Motor neuron (in vitro differentiated cells): ENCODE measurements at places on chromosomes 6 and 20.

DNA sequence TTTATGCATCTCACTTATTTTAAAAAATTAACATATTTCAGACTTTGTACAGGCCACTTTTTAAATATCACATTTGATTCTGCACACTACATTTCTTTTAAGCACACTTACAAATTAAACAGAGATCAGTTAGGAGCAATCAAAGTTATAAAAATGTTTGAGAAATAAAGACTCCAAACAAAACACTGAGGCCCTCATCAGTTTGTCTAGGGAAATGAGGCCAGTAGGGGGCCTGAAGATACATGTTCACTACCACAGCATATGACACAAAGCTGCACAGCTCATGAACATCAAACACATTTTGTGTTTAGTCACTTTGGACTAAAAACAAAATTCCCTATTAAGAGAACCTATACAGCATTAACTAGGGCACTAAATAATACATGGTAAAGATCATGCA, 180.5 kb downstream of the PDE7B start:
- ATAC-seq, result peak; percentile 70

- peak; percentile 34 for ATAC-seq
Measured at GRCh38 chr6:108616973-108617372, 56.3 kb downstream of the FOXO3 start.

DNA sequence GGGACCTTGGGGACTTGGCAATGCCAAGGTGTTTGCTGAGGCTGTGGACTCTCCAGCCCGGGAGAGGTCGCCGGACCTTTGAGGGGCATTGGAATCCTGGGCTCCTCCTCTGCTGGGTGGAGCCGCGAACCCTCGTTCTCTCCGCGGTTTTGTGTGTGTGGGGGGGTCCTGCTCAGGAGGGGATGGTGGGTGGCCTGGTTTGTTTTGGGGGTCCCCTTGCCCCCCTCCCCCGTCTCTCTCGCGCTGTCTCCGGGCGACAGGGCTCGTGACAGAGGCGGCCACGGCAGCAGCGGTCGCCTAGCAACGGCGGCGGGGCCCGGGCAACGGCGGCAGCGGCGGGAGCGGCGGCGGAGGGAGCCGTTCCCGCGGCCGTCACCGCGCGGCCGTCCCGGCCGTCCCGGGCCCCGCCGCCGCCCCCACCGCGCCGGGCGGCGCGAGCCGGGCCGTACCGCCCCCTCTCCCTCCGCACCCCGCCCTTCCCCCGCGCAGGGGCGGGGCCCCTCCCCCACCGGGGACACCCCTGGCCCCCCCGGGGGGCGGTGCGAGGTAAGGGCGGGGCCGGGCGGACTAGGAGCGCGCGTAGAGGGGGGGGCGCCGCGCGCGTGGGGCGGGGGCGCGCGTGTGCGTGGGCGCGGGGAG, 7.8 kb downstream of the SYNGAP1 start:
- ATAC-seq, result peak; percentile 15

DNA sequence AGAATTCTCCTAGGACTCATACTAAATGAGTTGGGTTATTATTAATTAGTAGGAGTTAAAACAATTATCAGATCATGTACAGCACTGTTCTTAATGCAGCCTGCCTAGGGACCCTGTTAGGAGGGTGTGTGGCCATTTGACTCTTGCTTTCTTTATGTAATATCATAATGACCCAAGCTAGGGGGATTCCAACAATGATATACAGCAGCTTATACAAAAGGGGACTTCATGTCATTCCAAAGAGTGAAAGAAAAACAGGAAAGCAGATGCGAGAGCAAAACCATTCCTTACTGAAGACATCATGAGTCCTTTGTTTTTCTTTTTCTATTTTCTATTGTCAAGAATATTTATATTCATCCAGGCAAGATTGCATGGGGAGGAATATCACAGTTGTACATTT, 455.2 kb downstream of the PLCB1 start:
- no peak for ATAC-seq

- ATAC-seq, result no peak
Measured at GRCh38 chr6:92623431-92623830, 795.9 kb downstream of the EPHA7 start.

DNA sequence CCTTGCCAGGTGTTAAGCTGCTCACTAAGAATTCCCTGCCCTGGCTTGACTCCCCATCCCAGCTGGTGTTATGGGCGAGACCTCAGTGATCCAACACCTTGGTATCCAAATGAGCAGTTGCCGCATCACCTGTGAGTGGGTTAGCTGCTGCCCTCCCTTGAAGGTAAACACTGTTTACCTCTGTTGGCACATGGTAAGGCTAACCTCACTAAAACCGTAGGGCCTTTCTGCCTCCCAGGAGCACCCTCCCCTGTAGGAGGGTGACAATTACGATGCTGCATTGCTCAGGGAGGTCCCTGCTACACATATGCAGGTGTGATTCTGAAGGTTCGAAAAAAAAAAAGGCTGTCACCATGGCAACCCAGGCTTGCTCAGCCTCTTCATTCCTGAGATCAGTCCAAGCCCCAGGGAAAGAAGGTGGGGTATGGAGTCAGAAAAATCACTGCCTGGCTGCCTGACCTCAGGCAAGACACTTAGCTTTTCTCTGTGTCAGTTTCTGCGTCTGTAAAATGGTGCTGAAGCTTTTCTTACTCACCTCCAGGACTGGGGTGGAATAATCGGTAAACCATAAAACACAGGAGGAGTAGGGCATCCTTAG, 19.5 kb downstream of the PNPLA1 start:
- ATAC-seq, result no peak

DNA sequence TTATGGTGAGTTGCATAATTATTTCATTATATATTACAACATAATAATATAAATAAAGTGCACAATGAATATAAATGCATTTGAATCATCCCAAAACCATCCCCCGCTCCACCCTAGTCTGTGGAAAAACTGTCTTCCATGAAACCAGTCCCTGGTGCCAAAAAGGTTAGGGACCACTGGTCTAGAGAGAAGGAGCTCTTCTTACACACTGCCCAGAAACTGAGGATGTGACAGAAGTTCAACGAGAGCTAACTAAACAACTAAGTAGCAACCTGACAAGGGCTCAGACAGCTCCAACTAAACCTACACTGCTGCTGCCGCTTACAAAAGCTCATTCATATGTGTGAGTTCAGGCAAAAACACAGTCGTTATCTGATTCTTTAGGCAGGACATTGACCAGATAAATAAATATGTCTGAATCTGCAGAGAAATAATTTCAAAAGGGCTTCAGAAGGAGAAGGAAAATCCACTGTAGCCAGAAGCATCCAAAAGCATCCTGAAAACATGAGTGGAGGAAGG, 125.9 kb downstream of the ATXN1 start:
- no peak for ATAC-seq

GRCh38 chr6:62465206-62465605, 179.2 kb upstream of the KHDRBS2 start:
- no peak for ATAC-seq

GRCh38 chr6:108589244-108589791, 28.6 kb downstream of the FOXO3 start:
- ATAC-seq, result peak; percentile 87

- ATAC-seq, result no peak
Measured at GRCh38 chr6:148523551-148523950, 180.9 kb downstream of the SASH1 start.

- no peak for ATAC-seq
Measured at GRCh38 chr6:1423578-1423977, 34.2 kb downstream of the FOXF2 start.

- ATAC-seq, result no peak
Measured at GRCh38 chr6:4435981-4436445, 300.6 kb upstream of the ECI2 start.

GRCh38 chr6:110541701-110542309, 65.4 kb upstream of the SLC22A16 start:
- ATAC-seq, result no peak

- ATAC-seq, result no peak
Measured at GRCh38 chr6:46220352-46221221, 49.8 kb upstream of the ENPP5 start.

DNA sequence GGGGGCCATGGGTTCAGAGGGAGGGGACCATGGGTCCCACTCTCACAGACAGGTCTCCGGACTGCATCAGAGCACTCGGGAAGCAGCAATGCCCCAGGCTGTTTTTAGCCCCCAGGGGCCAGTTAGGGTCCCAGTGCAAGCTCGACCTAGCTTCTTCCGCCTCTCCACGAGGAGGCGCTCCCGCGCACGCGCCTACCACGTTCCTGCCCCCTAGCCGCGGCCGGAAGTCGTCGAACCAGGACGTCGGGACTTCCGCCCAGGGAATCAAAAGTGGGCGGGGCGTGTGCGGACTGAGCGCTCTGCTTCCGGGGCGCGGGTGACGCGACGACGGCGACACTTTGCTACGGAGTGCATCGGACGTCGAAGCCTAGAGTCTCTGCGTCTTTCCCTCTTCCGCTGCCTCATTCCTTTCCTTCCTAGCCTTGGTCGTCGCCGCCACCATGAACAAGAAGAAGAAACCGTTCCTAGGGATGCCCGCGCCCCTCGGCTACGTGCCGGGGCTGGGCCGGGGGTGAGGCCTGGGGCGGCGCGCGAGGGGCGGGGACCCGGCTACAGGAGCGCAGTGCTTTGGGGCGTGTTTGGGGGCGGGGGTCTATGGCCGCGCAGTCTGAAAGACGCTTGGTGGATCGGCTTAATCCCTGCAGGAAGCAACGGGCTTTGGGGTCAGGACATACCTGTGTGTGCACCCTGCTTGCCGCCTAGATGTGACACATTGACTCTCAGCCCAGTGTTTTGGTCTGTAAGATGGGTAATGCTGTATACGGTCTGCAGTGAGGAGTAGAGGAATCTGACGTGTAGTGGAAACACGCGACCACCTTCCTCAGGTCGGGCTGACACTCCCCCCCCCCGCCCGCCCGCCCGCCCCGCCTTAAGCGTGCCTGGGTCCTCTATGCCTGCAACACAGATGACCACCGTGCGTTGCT, at the start of gene PRPF6:
Gene PRPF6, plus strand, starts transcription at position 327 of the 923 bp plus-strand sequence. Its CDS starts 114 bp downstream, at position 441.
- ATAC-seq, result peak; percentile 93

- peak; percentile 78 for ATAC-seq
Measured at GRCh38 chr6:141463237-141463977, 669.3 kb upstream of the GJE1 start.

DNA sequence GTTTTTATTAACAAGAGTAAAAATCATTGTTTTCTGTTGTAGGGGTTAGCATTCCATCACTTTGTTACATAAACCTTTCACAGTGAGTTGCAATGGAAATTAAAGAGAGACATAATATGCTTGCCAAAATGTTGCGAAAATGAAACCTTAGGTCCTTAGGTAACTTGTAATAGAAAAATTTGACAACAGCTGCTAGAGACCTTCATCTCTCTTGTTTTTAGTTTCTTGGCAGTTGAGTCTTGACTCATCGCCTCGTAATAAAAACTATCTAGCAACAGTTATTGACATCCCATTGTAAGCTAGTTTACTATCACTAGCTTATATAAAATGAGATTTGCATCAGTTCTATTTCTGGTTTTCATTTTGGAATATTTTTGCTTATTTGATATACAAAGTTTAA, 179.0 kb upstream of the MMS22L start:
- no peak for ATAC-seq

DNA sequence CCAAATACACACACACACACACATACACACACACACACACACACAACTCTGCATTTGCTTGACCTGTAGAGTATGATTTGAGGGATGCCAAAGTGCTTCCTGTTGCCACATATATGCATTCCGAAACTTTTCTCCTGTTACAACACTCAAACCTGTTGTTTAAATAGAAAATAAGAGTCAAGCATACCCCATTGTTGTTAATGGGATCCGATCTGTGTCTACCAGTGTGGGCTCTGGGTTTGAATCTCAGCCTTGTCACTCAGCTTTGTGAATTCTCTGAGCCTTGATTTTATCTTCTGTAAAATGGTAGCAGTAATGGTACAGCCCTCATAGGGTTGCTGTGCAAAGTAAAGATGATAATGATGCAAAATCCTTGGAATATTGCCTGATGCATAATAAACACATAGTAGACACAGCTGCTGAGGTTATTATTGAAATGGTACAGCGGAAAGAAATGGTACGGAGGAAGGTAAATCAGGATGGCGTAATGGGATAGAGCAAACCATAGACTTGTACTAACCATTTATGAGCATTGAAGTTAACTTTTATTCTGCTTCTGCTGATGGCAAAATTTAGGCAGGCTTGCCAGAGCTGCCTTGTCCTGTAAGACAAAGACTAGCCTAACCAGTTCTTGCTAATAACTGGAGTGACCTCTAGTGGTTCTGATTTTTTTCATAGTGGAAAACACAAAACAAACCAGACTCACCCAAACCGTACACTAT, 113.5 kb upstream of the PHACTR1 start:
- ATAC-seq, result peak; percentile 70

DNA sequence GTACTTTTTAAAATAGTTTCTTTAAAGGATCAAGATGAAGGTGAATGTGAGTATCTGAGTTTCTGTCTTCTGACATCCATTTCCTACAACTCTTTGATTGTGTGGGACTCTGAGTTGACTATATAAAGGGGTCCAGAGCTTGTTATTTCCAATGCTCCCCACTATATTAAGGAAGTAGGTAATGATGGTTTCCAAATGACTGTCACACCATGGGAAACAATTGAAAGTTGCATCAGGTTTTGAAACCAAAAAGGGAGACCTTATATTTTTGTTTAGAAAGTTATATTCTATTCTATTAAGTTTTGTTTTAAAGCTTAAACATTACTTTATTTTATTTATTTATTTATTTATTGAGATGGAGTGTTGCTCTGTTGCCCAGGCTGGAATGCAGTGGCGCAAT, 11.2 kb downstream of the CASS4 start:
- ATAC-seq, result no peak

DNA sequence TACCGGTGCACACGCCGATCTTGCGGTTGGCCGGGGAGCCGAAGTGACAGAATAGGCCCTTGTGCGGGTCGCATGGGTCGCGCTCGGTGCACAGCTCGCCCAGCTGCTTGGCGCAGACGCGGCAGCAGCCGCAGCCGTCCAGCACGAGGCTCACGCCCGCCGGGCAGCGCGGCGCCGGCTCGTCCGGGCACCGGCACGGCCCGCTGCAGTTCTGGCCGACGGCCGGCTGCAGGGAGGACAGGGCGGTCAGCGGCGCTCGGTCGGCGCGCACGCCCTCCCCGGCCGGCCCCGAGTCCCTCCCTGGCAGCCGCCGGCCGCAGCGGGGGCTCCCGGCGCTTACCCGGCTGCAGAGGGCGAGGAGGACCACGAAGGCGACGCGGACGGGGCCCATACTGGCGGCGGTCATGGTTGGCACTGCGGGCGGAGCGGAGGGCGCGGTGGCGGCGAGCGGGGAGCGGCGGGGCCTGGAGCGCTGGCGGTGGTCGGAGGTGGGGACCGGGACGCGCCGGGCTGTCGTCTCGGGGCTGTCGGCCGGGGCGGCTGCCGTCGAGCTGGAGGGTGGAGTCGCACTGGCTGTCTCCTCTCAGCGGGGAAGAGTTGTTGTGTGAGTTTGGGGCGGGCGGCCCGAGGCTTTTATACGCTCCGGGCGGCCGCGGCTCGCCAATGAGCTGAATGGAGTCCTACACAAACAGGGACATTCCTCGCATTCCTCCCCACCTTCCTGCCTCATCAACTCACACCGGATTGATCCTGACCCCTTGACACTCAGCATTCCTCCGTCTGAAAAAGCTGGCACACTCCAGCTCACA, at the start of gene CCN2:
Gene CCN2, minus strand, starts transcription at position 606 of the 809 bp plus-strand sequence. Its CDS starts 200 bp downstream, at position 406.
- ATAC-seq, result peak; percentile 48

DNA sequence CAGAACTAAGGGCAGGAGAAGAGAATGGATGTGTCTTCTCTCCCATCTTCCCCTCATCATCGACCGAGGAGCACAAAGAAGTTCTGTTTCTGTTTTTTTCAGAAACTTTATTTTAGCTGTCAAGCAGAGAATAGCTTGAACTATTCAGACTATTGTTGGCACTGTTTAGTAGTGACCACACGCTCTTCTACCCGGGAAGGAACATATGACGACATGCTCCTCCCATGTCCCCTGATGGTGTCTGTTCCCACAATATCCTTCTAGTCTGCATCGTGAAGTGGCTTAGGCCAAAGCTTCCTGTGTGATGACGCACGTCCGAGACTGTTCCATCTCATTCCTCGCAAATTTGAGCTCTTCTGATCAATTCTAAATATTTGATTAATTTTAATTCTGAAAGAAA, 27.2 kb upstream of the KIF25 start:
- ATAC-seq, result peak; percentile 98
